ENCODE measurements at places on chromosomes 12 and 14.

GRCh38 chr12:93273834-93274564, 103.7 kb upstream of the NUDT4 start:
- no peak for DNase-seq

DNA sequence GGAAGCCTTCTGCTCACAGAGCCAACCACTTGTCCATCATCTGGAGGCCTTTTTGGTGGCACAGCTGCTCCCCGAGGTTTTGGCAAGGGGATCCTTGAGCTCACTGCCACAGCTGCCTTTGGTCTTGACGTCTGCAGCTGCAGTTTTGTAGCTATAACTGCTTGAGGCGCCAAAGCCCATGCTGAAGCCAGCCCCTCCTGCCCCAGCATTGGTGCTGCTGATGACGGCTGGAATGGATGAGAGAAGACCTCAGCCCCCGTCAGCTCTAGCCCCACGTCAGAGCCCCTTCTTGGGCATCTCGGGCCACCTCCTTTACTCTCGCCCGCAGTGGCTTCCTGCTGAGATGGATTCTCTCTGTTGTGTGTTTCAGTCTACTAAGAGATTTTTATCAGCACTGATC, 12.3 kb upstream of the KRT74 start:
- DNase-seq: no peak

DNA sequence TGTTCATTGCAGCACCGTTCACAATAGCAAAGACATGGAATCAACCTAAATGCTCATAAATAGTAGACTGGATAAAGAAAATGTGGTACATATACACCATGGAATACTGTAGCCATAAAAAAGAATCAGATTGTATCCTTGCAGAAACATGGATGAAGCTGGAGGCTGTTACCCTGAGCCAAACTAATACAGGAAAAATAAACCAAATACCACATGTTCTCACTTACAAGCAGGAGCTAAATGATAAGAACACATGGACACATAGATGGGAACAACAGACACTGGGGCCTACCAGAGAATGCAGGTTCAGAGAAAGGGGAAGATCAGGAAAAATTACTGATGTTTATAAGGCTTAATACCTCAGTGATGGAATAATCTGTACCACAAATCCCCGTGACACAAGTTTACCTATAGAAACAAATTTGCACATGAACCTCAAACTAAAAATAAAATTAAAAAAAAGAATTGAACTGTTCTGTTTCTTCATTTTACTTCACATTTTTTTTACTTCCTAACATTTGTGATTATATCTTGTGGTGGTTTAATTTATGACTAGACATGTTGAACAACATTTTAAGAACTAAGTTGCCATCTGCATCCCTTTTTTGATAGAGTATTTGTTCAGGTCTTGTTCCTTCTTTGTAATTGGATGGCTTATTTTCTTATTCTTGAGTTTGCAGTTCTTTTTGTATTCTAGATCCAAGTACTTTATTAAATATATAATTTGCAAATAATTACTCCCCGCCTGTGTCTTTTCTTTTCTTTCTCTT, 835.2 kb downstream of the FSCB start:
- DNase-seq: no peak

- no peak for DNase-seq
These were observed 34.9 kb upstream of the GALNT8 start for GRCh38 chr12:4685317-4685716.

DNA sequence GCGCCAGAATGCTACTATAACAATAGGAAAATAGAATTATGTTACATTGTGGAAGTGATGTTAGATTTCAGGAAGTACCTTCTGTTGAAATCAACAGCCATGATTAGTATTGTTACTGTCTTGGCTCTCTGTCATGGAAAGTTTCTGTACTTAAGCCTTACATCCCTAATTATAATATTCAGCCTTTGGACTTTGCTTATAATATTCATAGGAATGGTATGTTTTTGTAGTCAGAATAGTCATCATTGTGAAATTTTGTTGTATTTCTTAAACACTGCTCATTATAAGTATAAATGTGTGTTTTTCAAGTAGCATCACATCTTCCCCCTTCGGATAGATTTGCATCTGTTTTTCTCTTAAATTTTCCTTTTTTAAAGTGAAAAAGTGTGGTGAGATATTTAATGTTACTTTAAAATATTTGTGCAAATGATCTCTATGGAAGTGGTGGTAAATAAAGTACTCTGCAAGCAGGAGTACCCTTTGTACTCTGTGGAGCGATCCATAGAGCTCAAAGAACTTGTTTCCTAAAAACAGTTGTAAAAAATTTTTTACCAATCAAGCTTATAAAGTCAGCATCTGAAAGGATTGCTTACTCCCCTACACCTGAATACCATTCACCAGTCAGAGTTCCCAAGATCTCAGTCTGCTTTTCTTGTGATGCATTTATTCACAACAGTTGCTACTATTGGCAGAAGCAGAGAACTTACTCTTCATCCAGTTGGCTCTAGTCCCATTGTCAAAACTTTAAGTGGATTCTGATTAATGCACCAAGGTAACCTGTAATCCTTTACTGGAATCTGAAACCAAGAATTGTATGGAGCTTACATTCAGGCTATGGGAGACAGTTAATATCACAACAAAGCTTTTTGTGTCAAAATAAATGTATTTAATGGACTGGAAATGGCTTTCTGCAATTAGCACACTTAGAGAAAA, 87.8 kb downstream of the RIC8B start:
- DNase-seq: no peak

DNA sequence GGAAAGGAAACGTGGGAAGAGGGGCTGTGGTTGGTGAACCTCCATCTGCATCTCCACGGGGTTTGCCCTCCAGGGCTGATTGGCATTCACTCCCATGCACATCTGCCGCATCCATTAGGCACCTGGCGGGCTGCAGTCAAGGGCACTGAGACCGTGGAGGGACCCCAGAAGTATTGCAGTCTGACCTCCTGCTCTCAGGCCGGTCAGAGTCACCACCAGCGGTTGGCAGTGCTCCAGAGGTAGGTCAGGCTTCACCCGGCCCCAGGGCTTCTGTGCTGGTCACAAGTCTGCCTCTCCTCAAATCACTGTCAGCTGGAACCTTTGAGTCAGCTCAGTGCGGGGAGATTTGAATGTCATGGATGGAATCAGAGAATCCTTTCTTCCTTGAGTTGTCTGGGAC, 132.3 kb downstream of the PAPOLA start:
- no peak for DNase-seq

- DNase-seq: no peak
These were observed 515.3 kb downstream of the SLC6A15 start for GRCh38 chr12:84397263-84397662.

DNA sequence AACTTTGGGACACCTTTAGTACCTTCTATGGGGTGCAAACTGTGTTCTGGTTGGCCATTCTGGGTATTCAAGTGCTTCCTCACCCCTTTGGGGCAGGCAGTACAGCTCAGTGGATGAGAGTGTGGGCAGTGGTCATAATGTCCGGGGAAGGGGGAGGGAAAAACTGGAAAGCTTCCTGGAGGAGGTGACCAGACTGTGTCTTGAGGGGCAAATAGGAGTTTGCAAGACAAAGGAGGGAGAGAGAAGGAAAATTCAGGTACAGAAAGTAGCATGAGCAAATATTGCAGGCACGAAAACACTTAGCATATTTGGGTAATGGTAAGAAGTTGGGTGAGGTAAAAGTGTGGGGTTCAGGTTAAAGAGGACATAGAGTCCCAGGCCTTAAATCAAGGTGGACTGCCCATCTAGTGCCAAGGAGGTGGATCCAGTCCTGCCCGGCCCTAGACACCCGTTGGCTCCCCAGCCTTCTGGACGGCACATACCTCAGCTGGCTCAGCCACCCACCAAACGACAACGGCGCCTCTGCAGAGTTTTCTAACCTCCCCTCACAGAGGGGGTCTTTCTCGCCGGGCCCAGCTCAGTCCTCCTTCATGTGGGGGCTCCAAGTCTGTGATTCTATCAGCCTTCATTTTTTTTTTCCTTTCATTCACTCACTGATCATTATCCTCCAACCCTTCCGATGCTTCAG, 86.4 kb downstream of the DICER1 start:
- DNase-seq: no peak

- DNase-seq: no peak
These were observed 47.8 kb upstream of the ETV6 start for GRCh38 chr12:11601647-11602046.

DNA sequence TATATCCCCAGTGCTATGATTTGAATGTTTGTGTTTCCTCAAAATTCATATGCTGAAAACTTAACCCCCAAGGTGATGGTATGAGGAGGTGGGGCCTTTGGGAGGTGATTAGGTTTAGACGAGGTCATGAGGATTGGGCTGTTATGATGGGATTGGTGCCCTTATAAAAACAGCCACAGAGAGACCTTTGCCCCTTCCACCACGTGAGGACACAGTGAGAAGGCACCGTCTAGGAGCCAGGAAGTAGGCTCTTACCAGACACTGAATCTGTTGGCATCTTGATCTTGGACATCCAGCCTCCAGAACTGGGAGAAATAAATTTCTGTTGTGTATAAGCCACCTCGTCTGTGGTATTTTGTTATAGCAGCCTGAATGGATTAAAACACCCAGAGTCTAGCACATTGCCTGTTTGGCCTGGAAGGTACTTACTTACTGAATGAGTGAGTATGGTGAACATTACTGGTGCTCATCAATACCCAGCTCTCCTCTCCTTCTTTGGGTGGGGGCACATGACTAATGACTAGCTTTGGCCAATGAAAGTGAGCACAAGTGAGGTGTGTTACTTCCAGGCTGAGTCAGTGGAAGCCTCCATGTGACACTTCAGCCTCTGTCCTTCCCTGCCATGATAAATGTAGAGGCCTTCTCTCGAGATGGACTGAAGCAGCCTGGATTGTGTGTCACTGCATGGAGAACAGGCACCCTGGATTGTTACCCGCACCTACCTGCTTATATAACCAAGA, 72.4 kb upstream of the CHST11 start:
- DNase-seq: no peak
